Non-pigmented ciliary epithelial cell (primary cell): ENCODE measurements at places on chromosomes 16 and 17.

DNA sequence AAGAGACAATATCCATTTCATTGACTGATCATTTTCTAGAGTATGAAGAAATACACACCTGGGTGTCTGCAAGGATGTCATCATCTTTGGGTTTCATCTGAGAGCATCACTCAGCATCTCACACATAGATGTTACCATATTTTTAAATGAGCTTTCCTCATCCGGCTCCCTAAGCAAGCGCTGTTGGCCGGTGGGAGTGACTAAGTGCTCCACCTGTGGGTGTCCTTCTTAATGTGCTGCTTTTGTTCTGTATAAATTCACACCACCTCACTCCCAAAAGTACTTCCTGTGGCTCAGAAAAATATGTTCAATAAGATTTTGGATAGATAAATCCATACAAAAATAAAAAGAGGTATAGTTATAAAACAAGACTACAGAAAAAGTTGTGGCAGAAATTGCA is 7.4 kb downstream of the SSTR2 start:
- no peak for DNase-seq

GRCh38 chr17:79273660-79274059 is 199.0 kb downstream of the ENGASE start:
- DNase-seq: no peak

DNA sequence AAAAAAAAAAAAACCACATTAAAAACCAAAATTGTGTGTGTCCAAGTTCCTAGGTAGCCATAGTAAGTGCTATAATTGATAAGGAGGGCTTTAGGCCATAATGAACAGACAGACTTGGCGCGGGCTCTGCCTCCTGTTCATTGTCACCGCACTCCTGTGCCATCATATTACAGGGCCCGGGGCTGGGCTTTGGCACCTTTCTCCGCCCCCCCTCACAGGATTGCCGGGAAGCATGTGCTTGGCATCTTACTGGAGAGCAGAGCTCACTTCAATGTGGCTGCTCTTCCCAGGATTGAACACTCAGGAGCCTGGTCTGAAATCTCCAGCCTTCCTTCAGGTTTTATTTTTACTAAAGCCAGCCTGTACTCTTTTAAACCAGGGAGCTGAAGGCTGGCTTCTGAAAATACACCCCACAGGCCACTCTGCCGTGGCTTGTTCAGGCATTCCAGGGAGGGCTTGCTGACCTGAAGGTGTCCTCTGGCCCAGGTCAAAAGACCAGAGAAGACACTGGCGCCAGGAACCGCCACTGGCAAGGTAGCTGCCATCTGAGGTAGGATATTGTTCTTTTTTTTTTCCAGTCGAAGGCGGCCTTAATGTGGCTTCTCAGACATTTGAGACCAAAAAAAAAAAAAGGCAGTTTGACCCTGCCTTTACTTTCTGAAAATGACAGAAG is 39.3 kb downstream of the DHRS7B start:
- no peak for DNase-seq

- DNase-seq: no peak
Measured at GRCh38 chr17:78825696-78826095, 14.9 kb downstream of the USP36 start.

DNA sequence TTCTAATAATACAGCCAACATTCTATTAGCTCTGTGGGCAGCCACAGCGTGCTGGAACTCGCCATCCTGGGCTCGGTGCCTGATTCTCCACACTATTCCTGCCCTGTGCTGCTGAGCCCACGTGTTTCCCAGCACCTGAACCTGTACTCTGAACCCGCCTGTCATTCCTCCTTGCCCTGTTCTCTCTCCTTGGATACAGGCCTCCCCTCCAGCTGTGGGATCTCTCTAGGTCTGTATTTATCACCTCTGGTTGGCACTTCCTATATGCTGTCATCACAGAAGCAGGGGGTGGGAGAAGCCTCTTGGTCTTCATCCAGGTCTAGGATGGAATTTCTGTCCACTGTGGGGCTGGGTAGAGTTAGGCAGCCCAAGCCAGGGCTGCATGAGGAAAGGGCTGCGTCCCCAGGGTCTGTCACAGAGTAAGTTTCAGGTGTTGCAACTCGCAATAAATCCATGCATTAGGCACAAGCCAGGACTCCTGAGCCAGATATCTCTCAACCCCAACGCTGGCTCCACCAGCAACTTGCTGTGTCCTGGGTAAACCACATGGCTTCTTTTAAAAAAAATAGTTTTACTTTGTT is 56.0 kb downstream of the ABAT start:
- DNase-seq: no peak

GRCh38 chr16:79261944-79262552 is 338.5 kb downstream of the MAF start:
- DNase-seq: no peak

DNA sequence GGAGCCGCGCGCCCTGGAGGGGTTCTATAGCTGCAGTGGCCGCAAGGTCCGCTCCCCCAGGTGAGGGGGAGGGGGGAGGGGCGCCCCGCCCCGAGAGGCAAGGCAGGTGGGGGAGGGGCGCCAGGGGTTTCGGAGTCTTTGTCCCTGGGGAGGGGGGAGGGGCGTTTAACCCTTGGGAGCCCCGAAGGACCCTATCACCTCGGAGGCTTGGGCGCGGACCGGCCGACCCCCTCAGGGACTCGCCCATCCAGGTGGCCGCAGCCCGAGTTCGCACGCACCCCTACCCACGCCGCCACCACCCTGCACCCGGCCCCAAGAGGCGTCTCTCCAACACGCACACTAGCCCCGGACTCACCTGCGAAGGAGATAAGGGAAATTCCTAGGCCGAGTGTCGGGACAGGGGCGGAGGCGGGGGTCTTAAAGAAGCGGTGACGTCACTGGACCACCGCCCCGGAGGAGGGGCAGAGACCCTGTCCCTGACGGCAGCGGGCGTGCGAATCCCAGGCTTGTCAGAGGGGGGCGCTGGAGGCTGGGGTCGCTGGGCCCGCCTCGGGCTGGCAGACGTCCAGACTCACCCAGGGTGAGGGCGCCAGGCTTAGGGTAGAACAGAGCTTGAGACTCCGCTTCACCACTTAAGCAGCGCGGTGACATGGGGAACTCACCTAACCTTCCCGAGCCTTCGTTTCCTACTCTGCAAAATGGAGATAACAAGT is at the start of gene CLDN6:
Gene CLDN6 (minus strand): TSS at position 390 of the 713 bp plus-strand sequence. CDS start 2,162 bp downstream, outside the sequence.
- DNase-seq: no peak

- DNase-seq: no peak
Measured at GRCh38 chr17:50137042-50137441, 7.1 kb upstream of the SAMD14 start.

DNA sequence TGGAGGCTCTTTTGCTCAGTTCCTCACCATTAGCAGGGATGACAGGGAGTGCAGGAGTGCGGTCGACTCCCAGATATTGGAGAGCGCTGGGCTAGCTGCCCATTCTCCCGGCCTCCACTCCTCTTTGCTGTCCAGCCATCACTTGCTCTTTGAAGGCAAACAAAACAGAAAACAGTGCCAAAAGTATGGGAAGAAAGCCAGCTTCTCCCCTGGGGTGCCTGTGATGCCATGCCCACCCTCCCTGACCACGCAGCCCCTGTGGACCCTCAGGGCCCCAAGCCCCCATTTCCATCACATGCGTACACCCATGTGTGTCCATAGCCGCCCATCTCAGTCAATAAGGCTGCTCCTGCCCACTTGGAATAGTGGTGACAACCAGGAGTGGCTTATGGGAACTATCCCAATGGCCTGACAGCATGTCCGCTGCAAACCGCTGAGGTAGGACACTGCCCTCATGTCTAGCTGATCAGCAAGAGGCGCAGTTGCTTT is 30.0 kb downstream of the MAPT start:
- no peak for DNase-seq

- DNase-seq: no peak
Measured at GRCh38 chr17:74757931-74758847, 9.8 kb downstream of the NHERF1 start.

GRCh38 chr17:61449707-61450640 is 2.2 kb upstream of the TBX4 start:
- no peak for DNase-seq

GRCh38 chr16:54623636-54624035 is 307.0 kb upstream of the IRX5 start:
- no peak for DNase-seq

DNA sequence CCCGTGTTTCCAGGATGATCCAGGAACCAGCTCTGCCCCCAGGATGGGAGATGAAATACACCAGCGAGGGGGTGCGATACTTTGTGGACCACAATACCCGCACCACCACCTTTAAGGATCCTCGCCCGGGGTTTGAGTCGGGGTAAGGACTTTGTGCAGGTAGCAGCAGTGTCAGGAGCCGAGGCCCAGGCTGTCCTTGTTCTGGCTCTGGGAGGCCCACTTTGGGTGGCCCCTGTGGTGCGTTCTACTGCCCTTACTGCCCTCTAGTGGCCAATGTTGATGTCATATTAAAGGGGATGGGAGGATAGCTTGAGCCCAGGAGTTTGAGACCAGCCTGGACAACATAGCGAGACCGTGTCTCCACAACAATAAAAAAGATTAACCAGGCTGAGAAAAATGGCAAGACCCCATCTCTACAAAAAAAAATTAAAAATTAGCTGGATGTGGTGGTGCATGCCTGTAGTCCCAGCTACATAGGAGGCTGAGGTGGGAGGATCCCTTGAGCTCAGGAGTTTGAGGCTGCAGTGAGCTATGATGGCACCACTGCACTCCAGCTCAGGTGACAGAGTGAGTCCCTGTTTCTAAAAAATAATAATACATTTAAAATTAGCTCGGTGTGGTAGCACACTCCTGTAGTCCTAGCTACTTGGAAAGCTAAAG is 20.9 kb upstream of the CLEC18A start:
- no peak for DNase-seq

- no peak for DNase-seq
Measured at GRCh38 chr17:40150276-40150675, 9.9 kb downstream of the CASC3 start.

DNA sequence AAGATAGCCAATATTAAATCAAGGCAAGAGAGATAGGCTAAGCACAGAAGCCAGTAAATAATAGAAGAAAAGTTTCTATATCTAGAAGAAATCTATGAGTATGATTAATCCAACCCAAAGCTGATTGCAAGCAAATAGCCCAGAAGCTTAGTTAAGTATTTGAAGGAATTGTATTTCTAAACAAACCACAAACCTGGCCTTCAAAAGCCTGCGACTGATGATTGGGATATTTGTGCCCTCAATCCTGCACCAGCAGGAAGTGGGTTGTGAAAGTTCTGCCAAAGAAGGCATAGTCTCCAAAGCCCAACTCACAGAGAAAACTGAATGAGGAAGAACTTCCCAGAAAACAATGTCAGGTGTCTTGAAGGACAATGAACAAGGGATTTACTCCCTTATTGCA is 114.5 kb upstream of the C17orf78 start:
- no peak for DNase-seq

DNA sequence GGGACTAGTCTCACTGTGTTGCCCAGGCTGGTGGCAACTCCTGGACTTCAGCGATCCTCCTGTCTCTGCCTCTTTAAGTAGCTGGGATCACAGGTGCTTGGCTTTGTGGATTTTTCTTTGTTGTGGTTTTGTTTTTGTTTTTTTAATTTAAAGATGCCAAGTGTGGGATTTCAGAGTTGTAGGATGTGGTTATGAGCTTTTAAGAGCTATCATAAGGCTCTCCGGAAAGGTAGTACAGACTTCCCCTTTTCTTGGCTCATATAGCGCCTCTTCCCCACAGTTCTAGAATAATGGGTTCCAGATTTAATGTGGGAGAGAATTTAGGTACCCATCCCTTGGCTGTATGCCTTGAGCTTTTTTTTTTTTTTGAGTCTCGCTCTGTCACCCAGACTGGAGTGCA is 17.1 kb downstream of the AKAP1 start:
- DNase-seq: no peak

GRCh38 chr17:79276821-79277220 is 202.2 kb downstream of the ENGASE start:
- no peak for DNase-seq

DNA sequence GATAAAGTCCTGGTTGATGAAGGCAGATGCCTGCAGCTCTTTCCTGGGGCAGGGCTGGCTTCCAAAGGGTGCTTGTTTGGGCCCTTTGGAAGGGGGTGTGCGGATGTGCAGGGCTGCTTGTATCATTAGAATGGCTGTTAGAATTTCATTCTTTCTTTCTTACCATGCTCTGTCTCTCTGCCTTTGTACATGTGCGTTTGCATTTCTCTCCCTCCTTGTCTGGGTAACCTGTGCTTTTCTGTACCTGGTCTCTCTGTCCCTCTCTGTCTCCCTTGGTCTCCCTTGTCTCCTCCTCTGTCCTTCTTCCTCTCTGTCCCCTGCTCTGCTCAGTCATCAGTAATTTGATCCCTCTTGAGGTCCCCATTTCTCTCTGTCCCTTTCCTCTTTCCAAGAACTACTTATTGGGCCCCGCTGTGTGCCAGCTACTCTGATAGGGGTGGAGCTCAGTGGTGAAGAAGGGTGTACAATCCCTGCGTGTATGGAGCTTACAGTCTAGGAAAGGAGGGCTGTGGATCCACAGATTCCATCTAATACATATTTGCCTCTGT is 69.3 kb downstream of the PLCG2 start:
- DNase-seq: no peak

DNA sequence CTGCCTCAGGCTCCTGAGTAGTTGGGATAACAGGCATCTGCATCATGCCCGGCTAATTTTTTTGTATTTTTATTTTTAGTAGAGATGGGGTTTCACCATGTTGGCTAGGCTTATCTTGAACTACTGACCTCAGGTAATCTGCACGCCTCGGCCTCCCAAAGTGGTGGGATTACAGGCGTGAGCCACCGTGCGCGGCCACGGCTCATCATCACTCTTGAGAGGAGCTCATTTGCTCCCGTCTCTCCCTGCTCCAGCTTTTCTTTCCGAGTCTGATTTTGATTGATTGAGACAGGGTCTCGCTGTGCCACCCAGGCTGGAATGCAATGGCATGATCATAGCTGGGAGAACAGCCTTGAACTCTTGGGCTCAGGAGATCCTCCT is 12.6 kb downstream of the PGS1 start:
- no peak for DNase-seq

DNA sequence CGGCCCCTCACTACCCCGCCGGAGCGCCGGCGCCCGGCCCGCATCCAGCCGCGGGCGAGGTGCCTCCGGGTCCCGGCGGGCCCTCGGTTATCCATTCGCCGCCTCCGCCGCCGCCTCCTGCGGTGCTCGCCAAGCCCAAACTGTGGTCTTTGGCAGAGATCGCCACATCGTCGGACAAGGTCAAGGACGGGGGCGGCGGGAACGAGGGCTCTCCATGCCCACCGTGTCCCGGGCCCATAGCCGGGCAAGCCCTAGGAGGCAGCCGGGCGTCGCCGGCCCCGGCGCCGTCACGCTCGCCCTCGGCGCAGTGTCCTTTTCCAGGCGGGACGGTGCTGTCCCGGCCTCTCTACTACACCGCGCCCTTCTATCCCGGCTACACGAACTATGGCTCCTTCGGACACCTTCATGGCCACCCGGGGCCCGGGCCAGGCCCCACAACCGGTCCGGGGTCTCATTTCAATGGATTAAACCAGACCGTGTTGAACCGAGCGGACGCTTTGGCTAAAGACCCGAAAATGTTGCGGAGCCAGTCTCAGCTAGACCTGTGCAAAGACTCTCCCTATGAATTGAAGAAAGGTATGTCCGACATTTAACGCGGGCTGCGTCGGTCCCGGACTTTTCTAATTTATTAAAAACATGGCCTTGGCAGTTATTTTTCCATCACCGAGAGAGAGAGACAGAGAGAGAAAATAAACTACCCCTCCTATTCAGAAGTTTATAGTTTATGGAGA is 2.8 kb downstream of the IRX5 start:
- DNase-seq: no peak
